ENCODE measurements at places on chromosomes 12 and 14.
A peak's percentile ranks its signal among the peaks of the same experiment; 100 is the strongest.

DNA sequence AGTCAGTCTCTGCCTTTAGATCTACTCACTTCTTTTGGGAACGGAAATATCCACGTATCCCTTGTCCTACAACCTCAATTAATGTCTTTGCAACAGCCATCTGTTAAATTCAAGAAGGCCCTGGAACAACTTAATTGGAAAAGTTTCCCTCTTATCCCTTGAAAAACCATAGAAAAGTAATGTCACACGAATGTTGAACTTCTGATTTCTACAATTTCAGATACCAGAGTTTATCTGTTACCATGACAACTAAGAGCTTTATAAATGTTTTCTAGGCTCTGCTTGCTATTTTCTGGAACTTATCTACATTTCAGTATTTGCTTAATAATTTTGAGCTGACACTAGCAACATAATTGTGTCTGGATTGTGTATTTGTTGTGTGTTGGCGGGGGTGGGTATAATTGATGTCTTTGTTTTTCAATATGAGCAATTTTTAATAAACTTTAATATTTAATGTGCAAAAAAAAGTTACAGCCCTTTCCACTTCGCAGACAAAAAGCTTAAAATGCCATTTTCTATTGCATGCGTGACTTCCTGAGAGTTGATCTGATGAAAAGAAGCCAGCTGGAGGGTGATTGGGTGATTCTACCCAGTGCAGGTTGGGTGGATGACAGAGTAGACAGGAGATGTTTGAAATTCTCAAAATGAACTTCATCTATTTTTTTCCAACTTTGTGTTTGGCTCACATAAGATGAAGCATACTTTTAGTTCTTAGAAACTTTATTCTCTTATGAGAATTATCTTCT is 11.8 kb upstream of the EDDM3A start:
- no peak for DNase-seq

- no peak for DNase-seq
Observed at GRCh38 chr12:106285982-106286381, 16.6 kb upstream of the TCP11L2 start.

DNA sequence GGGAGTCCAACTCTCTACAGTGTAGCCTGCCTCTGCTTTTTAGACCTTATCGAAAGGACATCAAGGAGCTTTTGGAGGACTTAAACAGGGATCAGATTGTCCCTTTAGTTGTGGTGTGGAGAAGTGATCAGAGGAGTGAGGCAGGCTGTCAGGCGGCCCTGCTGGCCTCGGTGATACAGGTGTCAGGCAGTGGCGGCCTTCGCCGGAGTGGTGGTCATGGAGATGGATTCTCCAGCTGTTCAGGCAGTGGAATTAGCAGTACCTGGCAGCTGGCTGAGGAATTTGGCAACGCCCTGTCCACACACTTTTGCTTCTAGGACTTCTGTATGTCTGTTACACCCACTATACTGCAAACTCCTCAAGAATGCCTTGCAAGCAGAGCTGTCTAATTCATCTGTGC is 4.2 kb upstream of the CLMN start:
- no peak for DNase-seq

- peak; percentile 81 for DNase-seq
Observed at GRCh38 chr14:22836301-22837113, at the start of gene MMP14. MMP14 (plus strand) TSS chr14:22836585; CDS start chr14:22836818, 233 bp downstream.

- no peak for DNase-seq
Observed at GRCh38 chr14:68318828-68319227, 474.0 kb downstream of the ZFP36L1 start.

GRCh38 chr12:132686825-132687210 is 324 bp downstream of the POLE start:
- no peak for DNase-seq

- DNase-seq = no peak
Observed at GRCh38 chr12:86772696-86773095, 516.5 kb upstream of the MGAT4C start.

- no peak for DNase-seq
Observed at GRCh38 chr12:113082486-113083148, 26.1 kb downstream of the DTX1 start.

DNA sequence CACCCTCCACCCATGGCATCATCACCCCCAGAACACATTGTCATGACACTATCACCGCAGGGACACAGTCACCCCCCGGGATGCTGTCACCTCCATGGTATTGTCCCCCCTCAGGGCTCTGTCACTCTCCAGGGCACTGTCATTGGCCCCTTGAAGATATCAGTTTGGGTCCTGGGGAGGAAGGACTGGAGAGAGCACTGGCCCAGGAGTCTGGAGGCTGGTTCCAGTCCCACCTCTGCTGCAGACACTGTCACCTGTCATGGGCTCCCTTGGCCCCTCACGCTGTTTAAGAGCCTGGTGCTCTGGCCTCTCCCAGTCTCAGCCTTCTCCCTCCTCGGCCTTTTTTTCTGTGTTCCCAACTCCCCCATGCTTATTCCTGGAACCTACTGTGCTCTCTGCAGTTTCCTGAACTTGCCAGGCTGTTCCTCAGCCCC is 31.9 kb downstream of the SERPINA3 start:
- DNase-seq = no peak

GRCh38 chr14:103141117-103141796 is 18.0 kb downstream of the TNFAIP2 start:
- DNase-seq = no peak

DNA sequence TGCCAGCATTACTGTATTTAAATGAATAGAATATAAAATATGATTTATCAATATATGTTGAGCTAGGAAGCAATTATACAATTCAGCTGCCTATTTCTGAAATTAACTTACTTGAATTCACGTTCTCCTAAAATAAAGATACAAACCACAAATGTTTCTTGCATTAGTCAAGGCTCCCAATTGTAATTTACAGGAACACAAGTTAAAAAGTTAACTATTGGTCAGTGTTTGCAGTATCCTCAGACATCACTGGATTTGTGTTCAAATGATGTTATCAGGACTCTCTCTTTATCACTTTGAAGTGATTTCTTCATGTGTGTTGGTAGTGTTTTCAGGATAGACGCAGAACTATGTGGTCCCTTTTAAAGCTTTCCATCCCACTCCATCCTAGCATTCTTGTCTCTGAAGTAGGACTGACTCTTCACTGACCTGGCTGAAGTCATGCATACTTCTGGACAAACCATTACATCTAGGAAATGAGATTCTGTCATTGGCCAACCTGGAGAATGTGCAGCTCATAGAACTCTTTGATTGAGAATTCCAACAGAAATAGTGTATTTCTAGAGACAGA is 156.1 kb downstream of the KICS2 start:
- no peak for DNase-seq

DNA sequence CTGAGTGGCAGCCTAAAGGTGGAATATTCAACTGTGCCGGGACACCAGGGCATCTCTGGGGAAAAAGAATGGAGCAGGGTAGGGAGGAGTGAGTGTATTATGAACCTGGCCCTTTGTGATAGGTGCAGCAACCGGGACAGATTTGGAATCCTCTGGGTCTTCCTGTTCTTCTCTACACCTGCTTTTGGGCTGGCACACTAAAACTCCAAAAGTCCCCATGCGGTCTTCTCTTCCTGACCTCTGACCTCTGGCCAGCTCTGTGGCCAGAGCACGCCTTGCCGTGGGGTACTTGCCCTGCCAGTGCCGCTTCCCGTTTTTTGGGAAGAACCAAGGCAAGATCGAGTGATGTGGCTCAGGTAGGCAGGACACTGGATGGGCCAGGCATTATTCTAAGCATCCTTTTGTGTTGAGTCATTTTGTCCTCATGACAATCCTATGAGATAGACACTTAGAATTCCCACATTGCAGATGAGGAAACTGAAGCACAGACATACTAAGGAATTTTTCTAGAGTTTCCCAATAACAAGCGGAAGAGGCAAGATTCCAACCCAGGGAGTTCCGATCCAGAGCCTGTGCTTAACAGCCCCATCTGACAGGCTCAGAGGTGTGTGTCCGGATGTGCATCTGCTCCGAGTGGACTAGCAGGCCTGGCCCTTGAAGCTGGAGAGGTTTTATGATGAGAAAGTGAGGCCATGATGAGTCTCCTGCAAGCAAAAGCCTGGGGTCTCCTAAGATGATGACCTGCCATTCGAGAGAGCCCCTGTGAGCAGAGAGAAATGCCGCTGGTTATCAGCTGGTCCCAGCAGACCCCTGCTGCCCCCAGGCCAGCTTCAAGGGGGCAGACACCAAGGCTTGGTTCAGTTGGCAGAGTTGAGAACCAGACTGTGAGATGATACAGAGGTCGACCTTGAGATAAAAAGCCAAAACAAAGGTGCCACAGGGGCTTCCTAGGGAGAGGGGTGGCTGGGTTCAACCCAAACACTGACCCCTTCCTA is 67.9 kb upstream of the ESRRB start:
- DNase-seq = no peak

DNA sequence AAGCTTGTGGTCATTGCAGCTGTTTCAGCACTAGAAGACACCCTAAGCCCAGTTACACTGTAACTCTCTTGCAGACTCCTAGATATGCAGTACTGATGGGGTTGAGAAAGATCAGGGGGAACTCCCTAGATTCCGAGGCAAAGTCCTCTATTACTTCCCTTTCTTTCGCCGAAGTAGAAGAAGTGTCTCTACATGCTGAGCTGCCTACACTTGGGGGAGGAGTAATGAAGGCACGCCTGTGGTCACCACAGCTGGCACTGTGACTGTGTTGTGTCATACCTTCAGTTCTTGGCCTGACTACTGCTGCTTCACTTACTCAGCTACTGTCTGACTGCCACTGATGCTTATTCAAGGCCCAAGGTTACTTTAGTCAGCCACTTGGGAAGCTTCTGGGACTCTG is 35.1 kb upstream of the RPL10L start:
- DNase-seq = no peak

DNA sequence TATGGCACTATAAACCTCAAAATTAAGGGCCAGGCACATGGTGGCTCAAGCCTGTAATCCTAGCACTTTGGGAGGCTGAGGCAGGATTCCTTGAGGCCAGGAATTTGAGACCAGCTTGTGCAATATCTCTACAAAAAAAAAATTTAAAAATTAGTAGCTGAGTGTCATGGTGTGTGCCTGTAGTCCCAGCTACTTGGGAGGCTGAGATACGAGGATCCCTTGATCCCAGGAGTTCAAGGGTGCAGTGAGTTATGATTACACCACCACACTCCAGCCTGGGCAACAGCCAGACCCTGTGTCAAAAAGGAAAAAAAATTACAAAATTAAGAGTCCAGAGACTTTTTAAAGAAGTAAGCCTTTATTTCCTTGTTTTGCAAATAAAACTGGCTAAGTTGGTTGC is 1.8 kb upstream of the GCN1 start:
- no peak for DNase-seq

DNA sequence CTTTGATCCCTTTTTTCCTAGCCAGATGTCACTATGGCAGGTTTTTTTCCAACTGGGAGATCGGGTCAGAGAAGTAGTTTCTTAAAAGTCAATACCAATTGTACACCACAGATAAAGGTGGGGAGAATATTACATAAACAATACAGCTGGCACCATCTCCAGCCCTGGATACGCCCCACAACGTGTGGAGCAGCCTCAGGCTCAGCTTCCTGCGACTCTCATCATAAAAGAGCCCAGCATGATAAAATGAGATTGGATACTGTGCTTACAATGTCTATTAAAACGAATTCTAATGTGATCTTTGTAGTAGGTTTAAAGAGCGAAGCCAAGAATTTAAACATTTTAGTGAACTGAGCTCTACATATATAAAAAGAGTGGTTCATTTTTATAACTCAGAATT is 21.5 kb downstream of the EFCAB11 start:
- DNase-seq = no peak

GRCh38 chr12:11967376-11968047 is 103.2 kb upstream of the BCL2L14 start:
- DNase-seq = no peak

GRCh38 chr12:18421867-18422266 is 160.5 kb downstream of the PIK3C2G start:
- DNase-seq = no peak

- DNase-seq = no peak
Observed at GRCh38 chr14:105192866-105193731, 12.0 kb upstream of the NUDT14 start.

- DNase-seq = no peak
Observed at GRCh38 chr14:30385925-30386324, 173.0 kb upstream of the G2E3 start.

GRCh38 chr12:15629761-15630160 is 159.4 kb downstream of the EPS8 start:
- no peak for DNase-seq

DNA sequence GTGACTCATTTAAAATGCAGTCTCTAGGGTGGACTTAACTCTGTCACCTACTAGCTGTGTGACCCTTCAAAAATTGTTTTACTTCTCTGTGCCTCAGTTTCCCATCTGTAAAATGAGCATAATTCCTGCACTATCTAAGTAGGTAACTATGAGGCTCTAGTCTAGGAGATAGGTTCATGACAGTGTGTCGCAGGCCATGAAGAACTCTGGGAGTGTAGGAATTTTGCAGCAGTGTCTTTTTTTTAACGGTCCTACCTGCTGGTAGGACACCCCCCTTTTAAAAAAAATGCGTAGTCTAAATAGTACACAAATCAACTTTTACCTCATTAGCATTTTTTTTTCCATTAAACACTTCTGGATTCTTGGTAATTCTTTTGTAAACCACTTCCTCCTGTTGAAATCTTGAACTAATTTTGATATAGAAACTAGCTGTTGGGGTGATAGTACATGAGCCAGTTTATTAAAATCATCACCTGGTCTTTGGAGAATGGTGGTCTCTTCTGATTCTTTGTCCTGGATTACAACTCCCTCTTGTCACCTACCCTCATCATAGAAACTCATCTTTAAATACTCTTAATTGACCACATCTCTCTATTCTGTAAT is 86.0 kb upstream of the SLC38A2 start:
- no peak for DNase-seq

GRCh38 chr12:26630546-26631027 is 202.4 kb downstream of the ITPR2 start:
- peak; percentile 62 for DNase-seq

GRCh38 chr14:95056476-95056875 is 100.9 kb downstream of the DICER1 start:
- no peak for DNase-seq

DNA sequence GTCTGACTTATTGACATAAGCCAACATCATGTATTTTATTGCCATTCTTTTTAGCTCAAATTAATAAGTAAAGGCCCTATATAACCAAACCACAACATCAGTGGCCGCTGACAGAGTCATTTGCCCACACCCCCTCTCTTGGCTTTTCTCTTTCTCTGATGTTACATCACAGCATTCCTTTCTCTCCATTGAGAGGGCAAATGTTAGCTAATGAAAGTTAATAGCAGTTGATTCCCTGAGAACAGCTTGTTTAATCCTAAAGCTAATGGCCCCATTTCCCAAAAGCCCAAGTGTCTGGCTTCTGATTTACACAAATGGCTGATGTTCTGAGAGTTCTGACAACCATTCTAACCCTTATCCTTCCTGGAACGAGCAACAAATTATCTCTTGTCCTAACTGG is 308.8 kb downstream of the SNAPC1 start:
- DNase-seq = no peak

- DNase-seq = no peak
Observed at GRCh38 chr12:92340441-92341064, 194.9 kb upstream of the BTG1 start.
